ENCODE measurements at places on chromosomes 4 and X.

DNA sequence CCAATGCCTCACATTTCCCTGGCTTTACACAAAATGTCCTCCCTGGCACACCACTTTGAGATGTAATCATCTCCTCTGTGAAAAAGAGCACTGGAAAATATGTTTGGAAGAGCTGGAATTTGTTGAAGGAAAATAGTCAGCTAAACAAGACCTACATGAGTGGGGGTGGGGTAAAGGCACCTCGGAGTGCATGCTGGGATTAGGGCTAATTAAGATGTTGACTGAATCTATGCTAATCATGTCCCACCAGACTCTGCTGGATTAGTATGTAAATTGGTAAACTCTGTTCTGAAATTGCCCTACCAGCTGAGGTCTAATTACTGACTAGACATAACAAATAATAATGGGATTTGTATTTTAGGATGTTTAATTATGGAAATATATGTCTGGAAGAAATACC is 46.8 kb upstream of the MID1 start:
- DNase-seq = no peak

DNA sequence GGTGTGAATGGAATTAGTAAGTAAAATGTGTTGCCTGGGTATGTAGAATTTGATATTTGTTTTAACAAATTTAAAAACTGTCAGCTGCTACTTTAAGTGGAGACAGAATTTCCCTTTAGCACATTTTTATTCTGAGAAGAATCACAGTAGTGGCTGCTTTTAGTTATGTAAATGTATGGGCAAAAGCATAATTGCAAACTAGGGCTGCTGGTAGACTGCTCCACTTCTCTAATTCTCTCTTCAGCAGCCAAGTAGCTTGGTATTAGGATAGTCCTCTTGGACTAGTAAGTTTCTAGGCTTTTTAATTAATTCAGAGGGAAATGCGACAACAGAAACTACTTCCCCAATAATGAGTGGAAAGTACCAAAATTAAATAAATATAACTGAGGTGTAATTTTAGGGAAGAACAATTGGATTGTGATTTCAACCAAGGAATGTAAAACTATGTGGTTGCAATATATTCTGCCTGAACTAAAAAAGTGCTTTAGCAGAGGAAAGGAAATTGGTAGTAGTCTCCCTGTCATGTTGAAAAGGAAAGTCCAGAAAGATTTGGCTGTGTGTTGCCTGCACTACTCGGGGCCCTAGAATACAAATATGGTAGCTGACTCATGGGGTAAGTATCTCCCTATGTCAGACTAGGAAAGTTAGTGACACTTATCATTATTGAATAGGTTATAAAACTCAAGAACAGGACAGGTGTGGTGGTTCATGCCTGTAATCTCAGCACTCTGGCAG is 9.2 kb upstream of the EIF4E start:
- DNase-seq = no peak

DNA sequence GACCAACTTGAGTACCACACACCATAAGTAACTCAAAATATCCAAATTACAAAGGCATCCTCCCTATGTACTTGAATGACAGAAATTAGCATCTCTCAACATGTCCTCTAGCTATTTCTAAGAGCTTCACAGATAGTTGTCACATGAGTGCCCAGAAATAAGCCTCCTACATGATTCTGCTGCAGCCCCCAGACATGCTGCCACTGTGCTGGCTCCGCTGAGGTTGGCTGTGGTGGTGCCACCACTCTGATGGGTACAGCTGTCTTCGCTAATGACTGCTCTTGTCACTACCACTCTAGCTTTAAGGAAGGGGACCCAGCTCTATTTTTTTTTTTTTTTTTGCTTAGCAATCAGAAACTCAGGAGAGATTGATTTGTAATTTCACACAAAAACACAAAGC is 256.0 kb downstream of the GRXCR1 start:
- no peak for DNase-seq

GRCh38 chrX:153764786-153765137 is 713 bp downstream of the PLXNB3 start:
- DNase-seq = no peak

GRCh38 chr4:128862608-128863311 is 53.3 kb downstream of the JADE1 start:
- DNase-seq = peak; percentile 18

GRCh38 chrX:72031634-72032033 is 100.1 kb downstream of the RTL5 start:
- DNase-seq = no peak

GRCh38 chr4:170089274-170089667 is 485 bp downstream of the AADAT start:
- no peak for DNase-seq

GRCh38 chr4:71732706-71733105 is 51.2 kb downstream of the GC start:
- DNase-seq = no peak

DNA sequence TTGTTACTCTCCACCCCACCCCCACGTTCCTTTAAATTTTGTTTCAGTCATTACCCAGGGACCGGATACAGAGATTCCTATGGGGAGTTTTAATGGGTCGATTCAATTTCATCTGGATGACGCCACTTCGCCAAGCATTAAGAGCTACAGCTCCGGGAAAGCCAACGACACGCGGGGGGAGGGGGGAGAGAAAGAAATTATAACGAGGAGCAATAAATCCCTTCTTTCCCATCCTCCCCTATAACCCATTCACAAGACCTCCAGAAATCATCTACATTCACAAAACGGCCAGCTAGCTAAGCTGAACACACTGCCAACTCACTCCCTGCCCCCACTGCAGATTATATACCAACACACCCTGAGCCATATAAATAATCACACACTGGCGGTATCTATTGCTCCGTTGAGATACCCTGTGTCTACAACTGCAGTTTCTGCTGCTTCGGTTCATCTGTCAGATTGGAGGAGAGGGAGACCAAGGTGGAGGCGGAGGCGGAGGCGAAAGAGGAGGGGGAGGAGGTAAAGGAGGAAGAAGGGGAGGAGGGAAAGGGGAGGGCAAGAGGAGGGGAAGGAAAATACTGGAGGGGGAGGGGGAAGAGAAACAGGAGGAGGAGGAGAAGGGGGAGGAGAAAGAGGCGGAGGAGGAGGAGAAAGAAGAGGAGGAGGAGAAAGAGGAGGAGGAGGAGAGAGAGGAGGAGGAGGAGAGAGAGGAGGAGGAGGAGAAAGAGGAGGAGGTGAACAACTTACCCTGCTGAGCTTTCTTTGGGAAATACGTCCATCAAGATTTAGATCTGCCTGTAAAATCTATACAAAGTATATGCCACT is 113.9 kb upstream of the VAMP7 start:
- peak; percentile 1 for DNase-seq

DNA sequence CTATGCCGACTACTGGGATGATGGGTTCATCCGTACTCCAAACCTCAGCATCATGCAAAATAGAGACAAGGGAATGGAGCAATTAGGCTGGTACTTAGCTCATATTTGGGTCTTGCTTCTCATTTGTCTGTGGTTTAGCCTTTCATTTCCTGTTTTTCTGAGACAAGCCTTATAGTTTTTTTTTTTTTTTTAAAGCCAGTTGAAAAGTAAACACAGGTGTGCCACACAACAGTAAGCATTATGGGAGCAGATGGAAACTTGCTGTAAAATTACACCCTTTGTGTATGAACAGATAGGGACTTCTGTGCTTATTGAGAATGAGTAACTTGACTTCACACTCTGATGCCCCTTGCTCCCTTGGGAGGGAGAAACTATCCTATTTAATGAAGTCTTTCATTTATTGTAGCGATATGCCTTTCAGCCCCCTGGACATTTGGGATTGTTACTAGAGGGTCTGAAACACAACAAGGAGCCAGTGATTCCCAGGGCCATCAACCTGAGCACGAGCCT is 13.7 kb downstream of the RASSF6 start:
- no peak for DNase-seq

GRCh38 chr4:182938205-182938645 is 21.0 kb upstream of the DCTD start:
- peak; percentile 43 for DNase-seq

GRCh38 chrX:19372170-19372546 is 28.4 kb downstream of the PDHA1 start:
- peak; percentile 43 for DNase-seq

- DNase-seq = no peak
These were observed 101.3 kb downstream of the RPA4 start for GRCh38 chrX:96985046-96985445.

DNA sequence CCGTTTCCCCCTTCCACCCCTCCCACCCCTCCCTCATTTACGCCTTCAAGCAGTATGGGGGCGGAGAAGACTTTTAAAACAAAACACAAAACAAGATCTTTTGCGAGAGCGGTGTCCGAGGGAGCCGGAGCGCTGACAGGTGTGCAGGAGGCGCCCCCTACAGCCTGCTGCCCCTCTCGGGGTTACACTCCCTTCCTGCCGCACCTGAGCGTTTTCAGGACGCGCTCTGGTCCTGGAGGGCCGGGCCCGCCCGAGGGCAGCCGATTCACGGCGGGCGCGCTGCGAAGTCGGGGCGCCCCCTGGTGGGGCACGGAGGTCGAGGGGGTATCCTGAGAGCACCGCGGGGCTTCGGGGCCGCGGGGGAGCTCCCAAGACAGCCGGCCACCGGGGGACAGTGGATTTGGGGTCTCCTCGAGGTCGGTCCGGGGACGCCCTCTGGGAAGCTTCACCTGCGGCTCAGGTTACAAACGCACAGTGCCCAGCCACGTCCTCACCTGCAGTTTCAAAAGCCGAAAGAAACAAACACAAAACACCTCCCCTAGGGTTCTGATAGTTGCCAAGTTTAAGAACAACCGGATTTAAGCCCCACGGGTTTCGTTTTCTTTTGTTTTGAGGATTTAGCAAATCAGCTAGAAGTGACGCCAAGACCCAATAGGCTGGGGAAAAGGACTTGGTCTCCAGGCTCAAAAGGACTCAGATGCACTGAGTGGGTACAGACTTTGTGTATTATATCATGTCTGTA is 8.0 kb upstream of the NEUROG2 start:
- peak; percentile 69 for DNase-seq

GRCh38 chrX:8048466-8048865 is 121.3 kb upstream of the PNPLA4 start:
- DNase-seq = no peak

GRCh38 chr4:178196751-178197374 is 754.6 kb upstream of the AGA start:
- no peak for DNase-seq

GRCh38 chr4:173527103-173527891 is 2.7 kb downstream of the HAND2 start:
- DNase-seq = no peak

DNA sequence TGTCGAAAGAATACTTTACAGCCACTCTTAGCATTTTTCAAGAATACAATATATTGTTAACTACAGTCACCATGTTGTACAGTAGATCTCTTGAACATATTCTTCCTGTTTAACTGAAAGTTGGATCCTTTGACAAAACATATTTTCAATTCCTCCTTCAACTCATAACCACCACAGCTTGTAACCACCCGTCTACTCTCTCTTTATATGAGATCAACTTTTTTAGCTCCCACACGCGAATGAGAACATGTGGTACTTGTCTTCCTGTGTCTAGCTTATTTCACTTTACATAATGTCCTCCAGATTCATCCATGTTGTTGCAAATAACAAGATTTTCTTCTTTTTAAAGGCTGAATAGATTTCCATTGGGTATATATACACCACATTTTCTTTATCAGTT is 338.3 kb upstream of the IGFBP7 start:
- no peak for DNase-seq

- DNase-seq = no peak
These were observed 191.8 kb upstream of the PSAPL1 start for GRCh38 chr4:7626531-7626930.

DNA sequence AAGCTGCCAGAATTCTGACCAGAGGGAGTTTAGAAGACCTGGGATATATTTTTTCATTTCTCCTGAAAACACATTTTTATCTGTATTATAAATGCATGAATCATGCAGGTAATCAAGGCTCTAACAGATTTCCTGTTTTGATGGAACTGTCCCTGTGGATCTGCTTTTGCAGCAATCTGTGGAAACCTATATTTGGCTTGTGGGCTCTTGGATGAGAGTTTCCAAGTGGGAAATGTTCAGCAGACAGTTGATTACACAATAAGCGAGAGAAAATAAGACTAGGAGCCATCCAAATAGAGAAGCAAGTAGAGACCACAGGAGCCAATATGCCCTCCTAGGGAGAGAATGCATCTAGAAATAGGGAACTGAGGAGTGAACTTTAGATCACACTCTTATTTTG is 105.0 kb downstream of the NDST3 start:
- no peak for DNase-seq

DNA sequence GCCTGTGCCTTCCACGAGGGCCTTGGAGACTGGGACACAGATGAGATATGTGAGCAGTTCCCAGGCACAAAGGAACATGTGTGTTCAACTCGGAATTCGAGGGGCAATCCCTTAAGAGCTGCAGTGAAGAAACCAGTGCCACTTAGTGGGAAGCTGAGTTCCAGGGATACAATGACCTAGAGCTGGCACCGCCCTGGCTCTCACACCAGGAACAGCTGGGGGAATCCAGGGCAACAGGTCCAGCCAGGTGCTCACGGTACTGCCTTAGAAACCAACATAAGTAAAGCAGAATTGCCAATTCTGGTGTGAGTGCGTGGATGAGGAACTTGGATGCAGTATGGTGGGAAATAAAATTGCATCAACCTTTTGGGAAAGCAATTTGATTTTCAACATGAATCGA is 122.9 kb downstream of the AFAP1 start:
- no peak for DNase-seq

GRCh38 chr4:158302076-158302866 is 92.0 kb downstream of the TMEM144 start:
- no peak for DNase-seq

DNA sequence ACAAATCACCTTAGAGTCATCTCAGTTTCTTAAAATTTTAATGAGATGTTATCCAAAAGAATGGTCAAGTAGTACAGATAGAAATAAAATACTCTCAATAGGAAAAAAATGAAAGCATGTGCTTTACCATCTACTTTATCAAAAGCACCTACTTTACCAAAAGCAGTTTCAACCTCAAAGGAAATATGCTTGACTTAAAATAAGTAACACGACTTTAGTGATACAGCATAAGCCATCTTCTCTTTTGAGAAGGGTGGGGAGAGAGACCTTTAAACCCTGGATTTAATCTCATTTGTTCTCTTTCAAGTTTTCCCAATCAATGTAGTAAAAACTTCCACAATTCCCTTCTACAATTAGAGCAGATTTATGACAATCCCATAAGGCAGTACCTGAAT is 26.5 kb downstream of the OTUD4 start:
- DNase-seq = no peak

GRCh38 chrX:154398668-154399526 is 720 bp downstream of the RPL10 start:
- peak; percentile 75 for DNase-seq

- DNase-seq = no peak
These were observed 76.0 kb downstream of the ABLIM2 start for GRCh38 chr4:8082517-8083055.

DNA sequence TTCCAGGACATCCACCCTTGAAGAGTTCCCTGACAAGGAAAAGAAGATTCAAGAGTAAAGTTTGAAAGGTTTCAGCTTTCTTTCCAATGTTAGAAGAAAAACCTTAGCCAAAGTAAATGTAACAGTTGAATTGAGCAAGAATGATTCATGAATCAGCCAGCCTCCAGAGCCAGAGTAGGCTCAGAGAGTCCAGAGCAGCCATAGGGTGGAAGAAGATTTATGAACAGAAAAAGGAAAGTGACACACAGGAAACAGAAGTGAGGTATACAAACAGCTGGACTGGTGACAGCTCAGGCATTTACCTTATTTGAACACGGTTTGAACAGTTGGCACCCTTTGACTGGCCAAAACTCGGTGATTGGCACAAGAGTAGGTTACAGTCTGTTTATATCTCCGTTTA is 63.2 kb downstream of the QDPR start:
- DNase-seq = no peak

GRCh38 chrX:134650701-134651100 is 7.6 kb downstream of the PLAC1 start:
- DNase-seq = no peak

GRCh38 chrX:19403696-19404095 is 60.0 kb downstream of the PDHA1 start:
- no peak for DNase-seq
